ENCODE measurements at places on chromosomes 2 and 18.

DNA sequence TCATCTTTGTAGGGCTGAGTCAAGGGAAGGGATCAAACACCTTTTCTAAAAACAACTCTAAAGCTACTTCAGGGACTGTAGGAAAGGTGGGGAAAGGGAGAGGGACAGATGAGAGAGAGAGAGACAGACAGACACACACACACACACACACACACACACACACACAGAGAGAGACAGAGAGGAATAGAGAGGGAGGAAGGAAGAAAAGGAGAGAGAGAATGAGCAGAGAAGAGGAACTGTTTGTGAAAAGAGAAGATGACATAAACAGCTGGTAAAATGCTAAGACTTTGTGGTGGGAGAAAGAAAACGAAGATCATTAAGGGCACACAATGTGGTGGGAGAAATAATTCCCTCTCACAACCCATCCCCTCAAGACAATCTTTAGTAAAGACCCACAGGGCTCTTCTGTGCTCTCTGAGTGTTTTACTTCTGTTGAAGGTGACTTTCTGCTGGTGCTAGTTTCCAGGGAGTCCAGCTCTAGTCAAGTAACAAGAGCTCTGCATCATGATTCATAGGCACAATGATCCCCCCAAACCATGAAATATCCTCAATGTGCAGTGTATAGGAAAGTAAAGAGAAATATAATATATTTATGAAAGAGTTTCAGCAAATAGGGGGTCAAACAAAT is 77.2 kb upstream of the STK17B start:
- no peak for DNase-seq

DNA sequence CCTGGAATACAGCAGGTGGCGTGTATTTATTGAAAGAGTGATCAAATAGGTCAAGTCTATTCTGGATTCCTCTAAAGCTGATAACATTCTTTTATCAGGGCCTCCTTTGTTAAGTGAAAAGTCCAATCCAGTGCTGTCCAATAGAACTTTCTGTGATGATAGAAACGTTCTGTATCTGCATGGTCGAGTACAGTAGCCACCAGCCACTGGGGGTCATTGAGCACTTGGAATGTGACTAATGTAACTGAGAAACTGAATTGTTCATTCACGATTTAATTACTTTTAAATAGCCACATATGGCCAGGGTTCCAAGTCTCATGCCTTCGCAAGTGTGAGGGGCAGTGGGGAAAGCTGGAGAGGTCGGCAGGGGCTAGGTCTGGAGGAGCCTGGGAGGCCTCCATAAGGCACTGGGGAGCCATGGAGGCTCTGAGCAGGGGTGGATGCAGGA is 20.5 kb downstream of the SH2D6 start:
- DNase-seq: no peak

DNA sequence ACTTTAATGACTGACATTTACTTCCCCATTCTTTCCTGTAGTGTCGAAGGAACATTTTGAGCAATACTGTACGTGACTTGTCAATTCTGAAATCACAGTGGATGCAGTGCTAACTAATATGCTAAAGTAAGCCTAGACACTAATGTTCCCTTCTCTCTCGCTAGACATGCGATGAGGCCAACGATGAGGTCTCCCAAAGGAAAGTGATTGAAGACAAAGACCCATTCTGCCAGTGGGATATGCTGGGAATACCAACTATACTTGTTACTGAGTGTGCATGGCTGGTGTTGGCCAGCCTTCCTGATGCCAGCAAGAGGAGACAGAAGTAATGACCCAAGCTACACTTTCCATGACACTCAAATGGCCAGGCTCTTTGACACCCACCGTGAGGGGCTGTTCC is 2.5 kb upstream of the SERPINE2 start:
- no peak for DNase-seq

DNA sequence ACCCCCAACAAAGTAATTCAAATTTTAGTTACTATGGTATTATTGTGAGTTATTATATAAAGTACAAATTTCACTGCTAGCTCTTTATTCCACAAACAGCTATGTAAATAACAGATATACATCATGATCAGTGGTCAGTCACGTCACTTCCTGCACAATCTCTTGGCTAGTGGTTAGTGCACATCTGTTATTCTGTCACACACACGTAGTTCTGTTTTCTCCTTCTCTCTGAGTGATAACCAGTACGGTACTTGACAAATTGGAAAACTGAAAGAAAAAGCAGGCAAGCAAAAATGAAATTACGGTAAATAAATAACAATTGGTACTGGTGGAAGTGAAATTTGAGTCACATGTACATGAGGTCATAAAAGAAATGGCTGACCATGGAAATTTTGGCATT is 728.7 kb downstream of the CCDC85A start:
- DNase-seq: no peak

DNA sequence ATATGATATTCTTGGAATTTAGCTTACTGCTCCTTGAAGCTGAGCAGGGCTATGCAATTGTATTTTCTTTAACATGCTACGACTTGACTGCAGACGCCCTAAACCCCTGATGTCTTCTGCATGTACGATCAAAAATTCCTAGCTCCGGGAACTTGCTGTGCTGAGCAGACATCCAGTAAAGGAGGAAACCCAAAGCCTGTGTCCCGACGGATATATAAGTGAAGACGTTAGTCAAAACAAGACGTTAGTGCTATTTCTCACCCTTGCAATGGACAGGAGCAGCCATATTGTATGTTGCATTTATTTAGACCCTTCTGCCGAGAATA is 51.5 kb downstream of the SETBP1 start:
- no peak for DNase-seq

GRCh38 chr2:5020116-5020875 is 671.9 kb upstream of the SOX11 start:
- DNase-seq: no peak

DNA sequence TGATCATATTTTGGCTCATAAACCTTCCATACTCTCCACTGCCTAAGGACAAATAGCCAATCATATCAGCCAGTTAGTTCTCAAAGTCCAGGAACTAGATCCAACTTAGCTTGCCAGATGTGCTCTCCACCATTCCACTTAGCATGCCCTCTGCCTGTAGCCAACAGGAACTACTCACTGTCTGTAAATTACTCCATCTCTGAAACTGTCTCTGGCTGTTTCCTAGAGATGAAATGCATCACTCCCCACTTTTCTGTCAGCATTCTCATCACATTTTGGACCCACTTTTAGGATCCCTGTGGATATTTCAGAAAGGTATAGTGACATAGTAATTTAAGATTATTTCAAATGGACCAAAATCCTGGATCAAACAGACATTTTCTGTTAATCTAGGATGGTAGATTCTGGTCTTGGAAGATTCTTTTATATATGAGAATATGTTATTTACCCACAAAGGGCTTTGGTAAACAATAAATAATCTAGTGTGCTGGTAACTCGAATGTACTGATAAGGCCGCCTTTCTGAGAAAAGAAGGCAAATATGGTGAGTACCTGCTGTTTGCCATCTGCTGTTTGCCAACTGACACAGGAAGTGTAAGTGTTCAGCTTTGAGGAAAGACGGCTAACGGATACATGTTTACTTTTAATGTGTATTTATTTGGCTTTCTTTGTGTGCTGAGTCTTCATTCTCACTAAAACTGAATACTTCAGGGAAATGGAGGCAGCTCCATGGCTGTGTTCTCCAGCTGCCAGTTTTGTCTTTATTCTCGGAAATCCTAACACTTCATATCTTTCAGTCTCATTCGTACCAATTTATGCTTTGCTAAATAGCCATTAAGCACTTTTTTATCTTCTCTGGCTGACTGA is 79.5 kb downstream of the EVA1A start:
- DNase-seq: no peak

DNA sequence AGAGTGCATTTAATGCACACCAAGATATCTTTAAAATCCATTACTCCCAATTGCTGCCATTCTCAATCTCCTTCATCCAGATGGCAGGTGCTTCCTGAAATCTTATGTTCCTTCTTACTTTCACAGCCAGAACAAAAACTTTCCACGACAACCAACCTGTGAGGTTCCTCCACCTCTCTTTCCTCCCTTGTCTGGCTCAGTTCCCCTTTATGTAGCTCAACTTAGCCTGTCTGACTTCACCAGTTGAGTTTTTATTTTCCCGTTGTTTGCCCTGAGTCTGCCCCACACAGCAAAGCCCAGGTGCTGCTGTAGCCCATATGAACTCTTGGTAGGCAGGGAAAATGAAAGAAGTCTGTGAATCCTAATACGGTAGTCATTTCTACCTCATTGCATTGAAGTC is 112.5 kb downstream of the MREG start:
- DNase-seq: no peak

DNA sequence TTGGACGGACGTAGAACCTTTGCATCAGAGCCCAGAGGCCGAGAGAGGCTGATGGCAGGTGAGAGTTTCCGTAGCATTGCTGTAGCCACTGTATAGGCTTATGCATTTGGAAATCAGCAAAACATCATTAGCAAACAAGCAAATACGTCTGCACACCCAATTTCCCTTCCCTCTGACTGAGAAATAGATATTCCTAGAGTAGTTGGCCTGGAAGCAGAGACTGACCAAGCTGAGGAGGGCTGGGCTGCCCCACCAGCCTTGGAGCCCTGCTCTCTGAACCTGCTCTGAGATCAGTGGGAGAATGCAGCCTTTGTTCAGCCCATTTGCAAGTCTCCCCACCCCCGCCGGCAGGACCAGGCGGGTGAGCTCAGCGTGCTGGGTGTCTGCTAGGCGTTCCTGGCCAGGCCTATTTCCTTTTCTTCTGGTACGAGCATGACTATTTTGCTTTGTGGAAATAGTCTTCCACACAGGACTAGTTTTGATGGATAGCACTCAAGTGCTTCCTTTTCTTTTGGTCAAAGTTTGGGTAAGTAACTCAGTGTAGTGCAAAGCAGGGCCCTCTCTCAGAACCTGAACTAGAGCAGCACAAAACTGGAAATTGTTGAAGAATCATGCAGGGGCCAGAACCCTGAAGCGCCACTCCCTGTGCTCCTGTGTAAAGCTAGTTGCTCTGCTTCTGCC is 21.9 kb upstream of the RNF149 start:
- DNase-seq: no peak

- no peak for DNase-seq
These were observed 30.0 kb upstream of the ATG16L1 start for GRCh38 chr2:233221378-233222063.

GRCh38 chr18:453400-453799 is 47.1 kb downstream of the COLEC12 start:
- DNase-seq: no peak

GRCh38 chr18:59582395-59582794 is 114.8 kb downstream of the CCBE1 start:
- DNase-seq: no peak

DNA sequence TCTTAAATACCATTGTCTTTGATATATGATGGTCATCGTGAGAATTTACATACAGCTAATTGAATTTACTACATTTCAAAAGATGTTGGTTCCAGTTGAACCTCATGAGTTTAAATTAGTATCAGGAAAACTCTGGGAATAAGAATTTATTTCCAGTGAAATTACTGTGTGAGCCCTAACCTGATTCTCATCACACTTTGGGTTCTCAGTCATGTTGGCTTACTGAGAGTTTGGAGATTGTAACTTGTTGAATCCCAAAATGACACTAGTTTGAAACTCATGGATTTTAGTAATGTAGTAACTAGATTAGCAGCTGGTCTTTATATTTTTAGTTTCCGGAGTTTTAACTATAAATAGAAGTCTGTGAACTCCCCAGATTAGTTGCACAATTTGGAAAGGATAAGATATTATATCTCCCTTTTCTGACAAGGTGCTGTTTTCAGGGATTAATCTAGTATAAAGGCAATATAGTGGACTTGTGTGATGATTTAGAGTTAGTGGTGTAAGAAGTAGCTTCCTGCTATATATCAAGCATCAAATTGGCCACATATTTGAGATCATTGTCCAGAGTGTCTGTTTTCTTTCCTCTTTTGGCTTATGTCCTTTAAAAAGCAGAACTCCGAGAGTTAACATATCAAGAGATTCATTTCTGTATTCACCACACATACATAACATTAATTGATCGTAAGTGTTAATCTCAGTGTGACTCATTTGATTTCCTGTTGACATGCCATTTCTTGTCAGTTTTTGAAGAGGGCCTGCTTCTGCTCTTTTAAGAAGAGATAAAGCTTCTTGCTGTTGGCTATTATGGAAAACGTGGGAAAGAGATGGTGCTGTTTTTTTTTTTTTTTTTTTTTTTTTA is 15.7 kb downstream of the NDUFV2 start:
- DNase-seq: no peak

- no peak for DNase-seq
These were observed 2.9 kb downstream of the TNFRSF11A start for GRCh38 chr18:62327977-62328376.

DNA sequence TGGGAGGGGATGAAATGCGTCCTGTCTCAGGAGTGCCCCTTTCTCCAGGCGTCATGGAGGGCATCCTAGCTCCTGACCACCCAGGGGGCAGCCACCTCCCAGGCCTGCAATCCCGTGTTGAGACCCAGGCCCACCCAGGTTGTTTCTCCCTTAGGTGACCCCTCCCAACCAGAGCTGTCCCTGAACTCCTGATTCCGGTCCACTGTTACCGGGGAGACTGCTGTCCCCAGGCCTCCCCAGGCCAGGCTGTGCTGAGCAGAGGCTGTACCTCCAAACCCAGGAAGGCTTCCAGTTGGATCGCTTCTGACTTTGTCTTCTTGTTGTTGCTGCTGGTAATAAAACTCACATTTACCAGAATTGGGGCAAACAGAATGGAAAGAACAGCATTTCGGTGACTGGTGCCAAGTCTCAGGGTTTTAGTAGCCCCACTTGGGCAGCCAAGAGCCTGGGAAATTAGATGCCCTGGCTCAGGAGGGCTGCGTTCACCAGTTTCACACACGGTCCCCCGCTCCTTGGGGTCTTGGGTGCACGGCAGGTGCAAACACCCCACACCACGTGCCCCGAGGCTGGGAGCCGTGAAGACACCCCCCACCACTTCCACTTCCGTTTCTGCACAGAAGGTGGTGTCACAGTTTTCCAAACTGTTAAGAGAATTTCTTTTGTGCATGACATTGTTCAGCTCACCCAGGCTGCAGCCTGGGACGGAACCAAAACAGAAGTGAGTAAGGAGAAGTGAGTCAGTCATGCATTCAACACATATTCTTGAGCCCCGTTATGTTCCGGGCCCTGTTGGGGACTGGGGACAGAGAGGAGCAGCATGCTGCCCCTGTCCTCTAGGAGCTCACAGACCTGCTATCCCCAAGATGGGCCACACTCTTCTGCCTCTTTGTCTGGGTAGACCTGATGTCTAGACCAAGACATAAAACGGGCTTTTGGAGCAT is 29.4 kb downstream of the ITM2C start:
- DNase-seq: no peak

DNA sequence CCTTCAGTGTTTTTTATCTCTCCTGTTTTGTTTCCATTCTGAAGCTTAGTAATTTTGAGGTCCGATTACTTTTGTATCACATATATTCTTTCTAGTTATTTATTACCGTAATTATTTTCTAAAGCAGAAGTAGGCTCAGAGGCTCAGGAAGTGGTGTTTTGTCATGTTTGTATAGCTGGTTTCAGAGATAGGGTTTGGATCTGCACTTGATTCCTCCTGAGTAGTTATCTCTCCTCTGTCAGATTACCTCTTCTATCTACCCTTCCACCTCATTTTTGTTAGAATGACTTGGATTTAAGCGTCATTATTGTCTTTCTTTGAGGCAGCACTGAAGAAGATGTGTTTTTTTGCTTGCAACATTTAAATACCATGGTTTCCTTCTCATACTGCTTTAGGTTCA is 95.4 kb downstream of the MTA3 start:
- DNase-seq: no peak
